ENCODE measurements at places on chromosomes 6 and 20.

GRCh38 chr20:4835244-4836177 is 113.8 kb downstream of the PRND start:
- no peak for DNase-seq

- no peak for DNase-seq
Measured at GRCh38 chr6:141744971-141745370, 387.8 kb upstream of the GJE1 start.

GRCh38 chr20:42957018-42957703 is 232.5 kb downstream of the PTPRT start:
- no peak for DNase-seq

- no peak for DNase-seq
Measured at GRCh38 chr6:160035693-160036330, 66.9 kb downstream of the IGF2R start.

DNA sequence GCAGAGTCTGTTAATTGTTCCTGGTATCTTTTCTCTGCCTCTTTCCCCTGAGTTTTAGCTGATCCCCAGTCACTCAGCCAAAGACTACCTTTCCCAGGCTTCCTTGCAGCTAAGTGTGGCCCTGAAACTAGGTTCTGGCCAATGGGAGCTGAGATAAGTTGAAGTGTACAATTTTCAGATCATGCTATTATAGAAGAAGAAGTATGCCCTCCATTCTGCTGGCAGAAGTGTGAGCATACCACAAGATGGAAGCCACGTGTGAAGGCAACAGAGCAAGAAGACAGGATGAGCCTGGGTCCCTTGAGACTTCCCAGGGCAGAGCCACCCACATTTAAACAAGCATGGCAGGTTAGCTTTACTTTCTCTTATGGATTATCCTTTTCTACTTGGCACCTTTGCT is 273.2 kb downstream of the HIVEP2 start:
- no peak for DNase-seq

DNA sequence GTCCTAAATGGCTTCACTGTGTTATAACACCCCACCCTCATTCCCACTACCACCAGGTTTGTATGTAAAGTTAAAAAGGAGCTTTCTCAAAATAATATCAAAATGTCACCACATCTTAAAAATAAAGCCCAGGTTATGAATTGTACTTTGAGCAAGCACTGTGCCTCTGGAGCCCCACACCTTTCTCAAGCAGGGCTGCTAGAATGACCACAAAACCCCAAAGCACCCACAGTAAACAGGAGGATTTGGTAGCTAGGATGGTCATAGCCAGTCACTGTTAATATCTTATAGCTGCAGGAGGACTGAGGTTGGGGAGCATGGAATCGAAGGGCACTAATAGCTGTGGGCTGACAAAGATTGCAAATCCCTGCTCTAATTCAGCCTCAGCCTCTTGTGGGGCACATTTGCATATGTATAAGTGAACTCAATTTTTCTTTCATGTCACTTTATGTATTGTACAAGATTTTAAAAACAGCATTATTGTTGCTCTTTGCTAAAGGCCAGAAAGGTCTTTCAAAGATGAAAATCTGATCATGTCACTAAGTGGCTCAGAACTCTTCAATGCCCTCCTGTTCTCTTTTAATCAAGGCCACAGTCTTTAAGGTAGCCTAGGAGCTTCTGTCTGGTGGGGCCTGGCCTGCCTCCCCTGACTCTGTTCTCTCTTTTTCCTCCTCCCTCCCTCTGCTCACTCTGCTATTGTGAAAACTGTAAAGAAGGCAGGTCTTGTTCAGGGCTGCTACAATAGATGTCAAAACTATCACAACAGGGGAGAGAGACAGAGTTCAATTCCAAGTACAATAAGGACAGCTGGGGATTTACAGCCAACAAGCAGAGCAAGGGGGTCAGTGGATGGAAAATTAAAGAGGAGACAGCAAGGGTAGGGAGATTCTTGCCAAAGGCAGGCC is 101.6 kb downstream of the TMEM200A start:
- peak; percentile 7 for DNase-seq

- DNase-seq, result no peak
Measured at GRCh38 chr6:108275976-108276375, 15.1 kb upstream of the SNX3 start.

DNA sequence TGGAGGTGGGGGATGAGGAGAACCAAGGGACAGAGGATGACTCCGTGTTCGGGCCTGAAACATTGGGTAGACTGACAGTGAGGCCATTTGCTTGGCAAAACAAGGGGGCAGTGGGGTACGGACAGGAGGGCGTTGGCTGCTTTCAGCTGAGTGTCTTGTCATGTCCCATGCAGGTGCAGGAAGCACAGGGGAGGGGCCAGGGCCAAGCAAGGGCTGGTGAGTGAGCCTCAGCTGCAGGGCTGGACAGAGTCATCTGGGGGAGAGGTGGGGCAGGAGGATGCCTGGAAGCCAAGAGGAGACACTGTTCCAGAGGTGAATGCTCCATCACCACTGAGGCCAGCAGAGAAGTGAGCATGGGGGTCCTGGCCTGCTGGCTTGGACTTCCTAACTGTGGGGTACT is 78.4 kb downstream of the ERMARD start:
- DNase-seq, result no peak

DNA sequence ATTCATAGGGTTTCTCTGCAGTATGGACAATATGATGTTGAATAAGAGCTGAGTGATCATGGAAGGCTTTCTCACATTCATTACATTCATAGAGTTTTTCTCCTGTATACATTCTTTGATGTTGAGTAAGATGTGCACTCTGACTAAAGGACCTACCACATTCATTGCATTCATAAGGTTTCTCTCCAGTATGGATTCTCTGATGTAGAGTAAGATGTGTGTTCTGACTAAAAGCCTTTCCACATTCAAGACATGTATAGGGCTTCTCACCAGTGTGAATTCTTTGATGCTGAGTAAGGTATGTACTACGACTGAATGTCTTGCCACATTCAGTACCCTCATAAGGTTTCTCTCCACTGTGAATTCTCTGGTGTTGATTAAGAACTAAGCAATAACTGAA is 29.3 kb upstream of the ZNF391 start:
- no peak for DNase-seq

- no peak for DNase-seq
Measured at GRCh38 chr6:125246566-125246965, 55.2 kb downstream of the HDDC2 start.

GRCh38 chr6:100685747-100686146 is 195.4 kb downstream of the ASCC3 start:
- DNase-seq, result no peak

DNA sequence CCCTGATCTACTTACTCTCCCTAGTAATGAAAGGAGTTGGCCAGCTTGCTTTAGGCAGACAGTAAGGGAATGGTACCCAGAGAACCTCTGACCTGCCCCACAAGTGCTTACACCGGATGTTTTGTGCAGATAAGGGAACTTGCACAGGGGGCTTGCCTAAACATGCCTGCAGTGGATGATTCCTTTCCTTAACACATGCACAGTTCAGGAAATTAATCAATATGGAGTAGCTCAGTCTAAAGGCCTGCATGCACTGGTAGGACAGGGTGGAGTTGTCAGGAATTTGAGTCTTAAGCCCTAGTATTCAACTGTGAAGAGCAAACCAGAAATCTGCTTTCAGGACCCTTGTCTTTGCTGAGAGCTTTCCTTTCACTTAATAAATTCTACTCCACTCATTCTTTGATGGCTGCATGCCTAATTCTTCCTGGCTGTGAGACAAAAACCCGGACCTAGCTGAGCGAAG is 3.9 kb upstream of the TRIM38 start:
- no peak for DNase-seq

DNA sequence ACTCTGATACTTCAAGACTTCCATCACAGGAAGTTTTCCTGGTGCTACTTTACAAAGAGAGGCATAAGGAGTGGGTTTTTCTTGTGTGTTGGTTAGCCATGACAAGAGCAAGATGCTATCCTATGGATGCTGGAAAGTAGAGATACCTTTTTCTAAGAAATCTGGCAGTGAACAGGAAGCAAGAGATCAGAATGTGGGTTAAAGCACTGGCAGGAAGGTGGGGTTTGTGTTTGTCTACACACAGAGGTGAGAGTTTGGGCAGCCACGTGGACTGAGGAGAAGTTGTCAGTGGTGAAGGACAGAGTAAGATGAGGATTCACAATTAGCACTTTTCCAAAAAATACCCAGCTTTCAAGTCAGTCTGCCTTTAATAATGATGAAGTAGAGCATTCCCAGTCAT is 17.9 kb downstream of the SLC2A12 start:
- DNase-seq, result no peak
